ENCODE measurements at places on chromosomes 11 and 22.
A peak's percentile ranks its signal among the peaks of the same experiment; 100 is the strongest.

GRCh38 chr11:10991393-10991792, 133.5 kb upstream of the ZBED5 start:
- DNase-seq = no peak

DNA sequence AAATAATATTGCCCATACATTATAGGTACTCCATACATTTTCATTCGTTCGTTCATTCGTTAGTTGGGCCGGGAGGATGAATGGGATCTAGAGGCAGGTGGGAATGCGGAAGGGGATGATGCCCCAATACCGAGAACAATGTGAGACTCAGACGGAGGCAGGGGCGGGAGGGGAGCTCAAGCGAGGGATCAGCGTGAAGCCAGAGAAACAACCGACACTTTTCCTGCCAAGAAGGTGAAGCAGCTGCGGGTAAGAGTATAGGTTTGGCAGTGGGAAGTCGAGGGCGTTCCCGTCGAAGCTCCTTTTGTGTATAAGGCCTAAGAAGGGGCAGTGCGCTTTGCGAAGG, 1.1 kb upstream of the ARHGEF17 start:
- DNase-seq = no peak

DNA sequence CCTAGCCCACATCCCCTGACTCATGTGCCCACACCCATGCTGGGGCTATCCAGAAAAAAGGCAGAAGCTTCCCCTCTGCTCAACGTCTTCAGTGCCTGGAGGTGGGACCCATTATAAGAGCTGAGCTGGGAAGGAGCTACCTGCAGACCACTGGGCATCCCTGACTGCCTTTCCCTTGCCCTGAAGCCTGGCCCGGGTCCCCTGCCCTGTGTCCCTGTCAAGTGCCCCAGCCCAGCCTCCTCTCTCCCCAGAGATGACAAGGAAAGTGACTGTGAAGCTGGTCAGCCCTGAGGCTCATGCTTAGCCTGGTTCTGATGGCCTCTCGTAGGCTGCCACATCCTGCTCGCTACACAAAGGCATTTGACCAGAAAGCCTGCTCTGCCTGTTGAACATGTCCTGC, 140.4 kb downstream of the PARVA start:
- no peak for DNase-seq

DNA sequence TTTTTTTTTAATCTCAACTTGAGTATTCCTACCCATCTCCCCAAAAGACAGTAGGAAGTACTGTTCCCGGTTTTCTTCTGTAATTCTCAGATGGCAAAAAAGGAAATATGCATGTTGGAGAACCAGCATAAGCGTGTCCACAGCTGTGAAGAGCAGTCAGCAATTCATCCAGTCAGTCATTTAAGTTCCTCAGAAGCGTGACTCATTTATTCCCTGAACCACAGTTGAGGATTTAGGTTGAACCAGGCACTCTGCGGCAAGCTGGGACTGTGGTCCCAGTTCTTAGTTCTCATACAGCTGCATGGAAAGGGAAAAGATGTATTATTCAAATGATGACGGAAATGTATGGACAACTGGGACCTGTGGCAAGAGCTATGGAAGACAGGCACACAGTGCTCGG, 61.0 kb upstream of the MYO18B start:
- DNase-seq = no peak

DNA sequence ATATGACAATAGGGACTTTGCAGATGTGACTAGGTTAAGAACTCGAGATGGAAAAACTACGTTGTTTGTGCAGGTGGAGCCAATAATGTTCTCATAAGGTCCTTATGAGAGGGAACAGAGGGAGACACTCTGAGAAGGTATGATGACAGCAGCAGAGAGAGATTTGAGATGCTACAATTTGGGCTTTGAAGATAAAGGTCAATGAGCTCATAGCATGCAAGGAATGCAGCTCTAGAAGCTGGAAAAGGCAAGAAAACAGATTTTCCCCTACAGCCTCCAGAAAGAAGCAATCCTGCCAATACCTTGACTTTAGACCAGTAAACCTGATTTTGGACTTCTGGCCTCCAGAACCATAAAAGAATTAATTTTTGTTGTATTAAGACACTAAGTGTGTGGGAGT, 21.1 kb downstream of the FAM76B start:
- DNase-seq = no peak

GRCh38 chr22:19723983-19724827, 866 bp downstream of the GP1BB start:
- DNase-seq = no peak

DNA sequence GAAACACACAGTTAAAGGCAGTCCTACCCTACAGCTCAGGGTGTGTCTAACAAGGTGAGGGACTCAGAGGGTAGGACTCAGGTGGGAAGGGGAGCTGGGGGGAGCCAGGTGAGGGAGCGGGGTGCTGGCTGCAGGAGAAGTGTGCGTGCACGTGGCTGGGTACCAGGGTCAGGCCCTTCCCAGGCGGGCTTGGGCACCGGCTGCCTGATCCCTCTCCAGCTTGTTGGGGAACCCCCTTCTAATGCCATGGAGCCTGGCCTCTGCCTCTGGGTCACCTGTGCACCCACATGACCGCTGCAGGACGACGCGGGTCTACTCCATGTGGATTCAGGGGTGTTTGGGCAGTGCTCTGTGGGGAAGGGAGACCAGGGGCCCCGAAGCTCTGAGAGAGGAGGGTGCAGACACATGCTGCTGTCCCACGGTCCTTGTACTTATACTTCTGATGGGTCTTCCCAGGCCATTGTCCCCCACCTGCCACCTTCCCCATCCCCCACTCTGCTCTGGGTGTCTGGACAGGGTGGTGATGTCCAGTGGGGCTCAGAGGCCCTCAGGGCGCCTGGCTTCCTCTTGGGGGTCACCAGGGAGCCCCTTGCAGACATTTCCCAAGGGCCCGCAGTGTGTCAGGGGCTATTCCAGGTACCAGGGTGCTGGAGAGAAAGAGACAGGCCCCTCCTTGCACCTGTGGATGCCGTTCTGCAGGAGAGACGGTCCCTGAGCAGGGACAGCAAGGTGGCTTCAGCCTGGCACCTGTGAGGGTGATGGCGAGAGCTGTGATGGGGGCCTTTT, 10.4 kb upstream of the MRGPRD start:
- DNase-seq = no peak

GRCh38 chr11:15589070-15589626, 474.4 kb downstream of the INSC start:
- no peak for DNase-seq

DNA sequence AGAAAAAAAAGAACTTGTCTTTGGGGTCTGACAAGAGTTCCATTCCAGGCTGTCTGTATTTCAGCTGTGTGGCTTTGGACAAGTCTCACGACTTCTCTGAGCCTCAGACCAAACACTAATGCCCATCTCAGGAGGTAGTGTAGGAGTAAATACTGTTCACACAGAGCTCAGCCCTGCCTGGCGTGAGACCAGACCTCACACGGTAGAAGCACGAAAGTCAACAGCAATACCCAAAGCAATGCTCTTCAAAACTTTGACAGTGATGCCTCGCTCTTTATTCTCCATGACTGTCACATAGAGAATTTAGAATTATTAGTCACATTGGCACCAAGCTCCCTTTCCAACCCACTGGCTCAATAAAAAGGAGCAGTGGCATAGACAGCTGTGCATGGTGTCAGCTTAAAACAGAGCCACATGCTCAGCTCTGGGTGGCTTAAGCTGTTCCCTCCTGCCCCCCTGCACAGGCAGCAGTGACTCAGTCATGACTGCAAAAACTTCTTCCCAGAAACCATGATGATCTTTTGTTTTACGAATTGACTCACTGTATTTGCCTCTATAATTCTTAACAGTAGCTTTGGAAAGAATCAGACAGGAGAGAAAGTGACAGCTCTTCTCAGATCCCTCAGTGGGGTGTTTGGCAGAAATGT, 74.0 kb upstream of the PHF21B start:
- DNase-seq = no peak

DNA sequence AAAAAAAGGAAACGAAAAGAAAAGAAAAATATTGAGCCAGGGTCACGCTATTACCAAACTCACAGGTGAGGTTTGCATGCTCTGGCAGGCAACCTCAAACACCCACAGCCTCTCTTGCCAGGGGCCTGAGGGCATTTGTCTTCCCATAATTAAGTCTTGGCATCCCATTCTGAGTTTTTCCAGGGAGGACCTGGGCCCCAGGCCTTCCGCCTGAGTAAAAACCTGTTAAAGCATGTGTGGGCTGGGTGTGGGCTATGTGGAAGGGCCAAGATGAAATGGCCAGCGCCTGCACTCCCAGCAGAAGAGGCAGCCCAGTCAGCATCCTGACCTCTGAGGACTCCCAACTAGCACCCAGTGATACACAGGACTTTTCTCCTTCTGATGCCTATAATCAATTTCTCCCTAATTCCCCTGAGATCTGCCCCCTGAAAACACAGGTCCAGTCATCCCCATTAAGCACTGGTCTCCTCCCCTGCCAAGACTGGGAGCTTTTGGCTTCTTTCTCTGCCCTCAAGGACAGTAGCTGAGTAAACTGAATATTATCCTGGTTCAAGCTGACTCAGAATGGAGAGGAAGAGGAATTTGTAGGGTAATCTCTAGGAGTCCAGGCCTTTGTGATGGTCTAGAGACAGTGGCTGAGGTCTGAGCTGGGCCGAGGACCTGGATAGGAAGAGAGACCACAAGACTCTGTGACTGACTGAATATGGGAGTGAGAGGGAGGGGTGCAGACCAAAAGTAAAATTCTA, 35.6 kb upstream of the ACER3 start:
- DNase-seq = no peak

DNA sequence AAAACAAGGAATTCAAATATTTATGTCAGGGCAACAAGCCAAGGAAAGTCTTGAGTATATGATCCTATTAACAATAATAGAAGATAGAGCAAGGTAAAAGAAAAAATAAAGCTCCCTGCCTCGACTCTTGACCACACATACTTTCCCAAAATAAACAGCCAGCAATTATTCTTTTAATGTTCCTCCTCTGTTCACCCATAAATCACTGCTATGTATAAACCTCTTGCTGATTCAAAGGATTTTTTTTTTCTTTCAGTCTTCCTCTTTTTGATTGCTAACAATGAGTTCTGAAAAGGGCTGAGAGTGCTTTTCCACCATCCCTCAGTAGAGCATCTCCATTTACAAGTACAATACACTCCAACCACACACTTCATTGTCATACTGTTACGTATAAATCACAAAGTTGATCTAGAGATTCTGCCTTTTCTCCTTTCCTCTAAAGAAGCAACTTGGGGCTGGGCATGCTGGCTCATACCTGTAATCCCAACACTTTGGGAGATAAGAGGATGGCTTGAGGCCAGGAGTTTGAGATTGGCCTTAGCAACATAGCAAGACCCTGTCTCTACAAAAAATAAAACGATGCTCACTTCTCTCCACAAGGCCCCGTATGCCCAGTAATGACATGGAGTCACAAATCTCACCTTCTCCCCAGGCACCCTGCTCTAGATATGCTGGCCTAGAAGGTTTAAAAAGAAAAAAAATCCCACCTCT, 24.0 kb downstream of the RAB30 start:
- DNase-seq = no peak

DNA sequence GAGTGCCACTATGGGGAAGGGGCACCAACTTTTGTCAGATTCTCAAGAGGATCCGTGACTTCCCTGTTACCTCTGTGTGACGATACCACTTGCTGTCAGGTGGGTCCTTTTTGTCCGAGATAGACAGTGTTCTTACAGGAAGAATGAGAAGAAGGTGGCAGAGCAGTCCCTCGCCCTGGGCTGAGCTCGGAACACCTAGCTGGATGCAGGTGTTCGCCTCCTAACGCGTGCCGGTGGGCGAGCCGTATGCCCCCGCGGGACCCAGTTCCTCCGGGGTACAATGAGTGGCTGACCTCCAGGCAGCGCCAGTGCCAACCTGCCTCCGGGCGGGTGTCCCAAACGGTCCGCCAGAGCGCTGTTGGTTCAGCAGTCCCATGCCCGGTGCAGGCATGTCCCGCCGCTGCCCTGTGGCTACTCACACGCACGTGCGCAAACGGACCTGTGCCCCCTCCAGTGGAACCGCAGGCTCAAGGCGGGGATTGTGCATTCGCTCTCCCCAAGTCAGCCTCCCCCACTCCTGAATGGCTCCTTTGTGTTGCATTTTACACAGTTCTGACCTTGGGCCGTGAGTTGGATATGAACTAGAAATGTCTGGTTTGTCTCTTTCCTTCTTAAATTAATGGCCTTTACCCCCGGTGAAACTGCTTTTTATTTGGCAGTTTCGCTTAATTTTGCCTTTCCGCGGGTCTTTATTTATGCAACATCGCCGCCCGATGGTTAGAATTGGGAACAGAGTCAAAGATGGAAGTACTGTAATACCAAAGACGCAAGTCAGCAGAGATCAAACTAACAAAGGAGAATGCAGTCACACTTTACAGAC, 1.1 kb upstream of the ABTB2 start:
- DNase-seq = peak; percentile 19

DNA sequence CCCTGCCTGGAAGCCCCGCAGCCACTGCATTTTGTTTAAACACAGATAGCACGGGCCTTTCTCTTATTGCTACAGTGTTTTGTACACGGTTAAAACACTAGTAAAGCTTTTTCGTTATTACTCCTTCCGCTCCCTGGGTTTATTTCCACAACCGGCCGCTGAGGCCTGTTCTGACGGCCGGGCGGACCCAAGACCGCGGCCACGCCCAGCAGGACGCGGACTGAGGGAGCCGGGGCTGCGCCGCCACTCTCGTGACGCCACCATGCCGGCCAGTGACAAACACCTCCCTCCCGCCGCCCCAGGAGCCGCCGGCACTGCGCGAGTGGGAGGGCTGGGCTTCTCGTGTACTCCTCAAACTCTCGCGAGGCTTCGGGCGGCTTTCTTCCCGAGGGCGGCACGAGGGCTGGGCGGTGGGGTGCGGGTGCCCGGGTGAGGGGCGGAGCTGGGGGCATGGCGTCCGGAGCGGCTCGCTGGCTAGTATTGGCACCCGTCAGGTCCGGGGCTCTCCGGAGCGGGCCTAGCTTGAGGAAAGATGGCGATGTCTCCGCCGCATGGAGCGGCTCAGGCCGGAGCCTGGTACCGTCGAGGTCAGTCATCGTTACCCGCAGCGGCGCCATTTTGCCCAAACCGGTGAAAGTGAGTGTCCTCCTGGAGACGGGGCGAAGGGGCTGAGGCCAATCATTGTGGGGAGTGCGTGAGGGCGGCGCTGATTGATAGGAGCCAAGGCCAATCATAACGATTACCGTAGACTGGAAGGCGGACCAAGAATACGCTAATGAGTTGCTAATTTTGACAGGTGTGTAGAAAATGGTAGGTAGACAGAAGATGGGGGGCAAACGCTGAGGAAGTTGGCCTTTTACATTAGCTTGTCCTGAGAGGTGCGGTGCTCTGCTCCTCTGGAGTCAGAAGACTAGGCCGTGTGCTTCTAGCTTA, at the start of gene SMDT1:
Gene SMDT1, plus strand, starts transcription at position 382 of the 933 bp plus-strand sequence. Its CDS starts 69 bp downstream, at position 451.
- peak; percentile 96 for DNase-seq

- DNase-seq = no peak
Observed at GRCh38 chr11:65383778-65384177, 1.3 kb upstream of the SLC25A45 start.

GRCh38 chr11:133219543-133219942, 312.8 kb downstream of the OPCML start:
- DNase-seq = no peak

DNA sequence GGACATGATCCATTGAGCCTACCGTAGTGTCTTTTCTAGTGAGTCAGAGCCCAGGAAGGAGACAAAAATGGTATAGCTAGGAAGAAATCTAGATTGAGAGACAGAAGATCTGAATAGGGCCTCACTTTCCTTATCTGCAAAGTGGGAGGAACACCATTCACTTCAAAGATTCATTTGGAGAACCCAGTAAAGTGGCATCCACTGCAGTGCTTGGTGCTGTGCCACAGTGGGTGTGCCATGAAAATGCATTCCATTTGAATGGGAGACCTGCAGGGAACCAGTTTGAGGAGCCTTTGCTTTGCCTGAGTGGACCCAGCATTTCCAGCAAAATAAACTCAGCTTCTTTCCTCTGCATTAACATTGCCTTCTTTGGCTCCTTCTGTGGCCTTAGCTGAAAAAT, 470.5 kb upstream of the CADM1 start:
- no peak for DNase-seq

Measured in esophagus squamous epithelium (tissue), 5 donors.